ENCODE measurements at places on chromosomes 12 and 14.
A peak's percentile ranks its signal among the peaks of the same experiment; 100 is the strongest.

DNA sequence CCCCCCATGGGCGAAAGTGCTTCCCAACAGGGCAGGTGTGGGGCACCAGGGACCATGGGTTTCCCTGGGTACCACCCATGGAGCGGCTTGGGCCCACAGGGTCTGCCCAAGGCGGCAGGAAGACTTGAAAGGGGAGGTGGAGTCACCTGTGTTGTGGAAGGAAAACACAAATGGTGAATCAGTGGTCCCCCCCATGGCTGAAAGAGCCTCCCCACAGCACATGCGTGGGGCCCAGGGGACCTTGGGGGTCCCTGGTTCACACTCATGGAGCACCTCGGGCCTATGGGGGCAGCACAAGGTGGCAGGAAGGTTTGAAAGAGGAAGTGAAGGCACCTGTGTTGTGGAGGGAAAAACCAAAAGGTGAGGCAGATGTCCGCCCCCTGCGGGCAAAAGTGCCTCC is 581.9 kb downstream of the ALG10 start:
- peak; percentile 7 for DNase-seq

GRCh38 chr14:99234961-99235571 is 36.9 kb downstream of the BCL11B start:
- DNase-seq, result no peak

GRCh38 chr12:93857279-93857938 is 180.2 kb downstream of the CRADD start:
- no peak for DNase-seq

GRCh38 chr12:46267825-46268582 is 839 bp downstream of the SLC38A1 start:
- peak; percentile 38 for DNase-seq

DNA sequence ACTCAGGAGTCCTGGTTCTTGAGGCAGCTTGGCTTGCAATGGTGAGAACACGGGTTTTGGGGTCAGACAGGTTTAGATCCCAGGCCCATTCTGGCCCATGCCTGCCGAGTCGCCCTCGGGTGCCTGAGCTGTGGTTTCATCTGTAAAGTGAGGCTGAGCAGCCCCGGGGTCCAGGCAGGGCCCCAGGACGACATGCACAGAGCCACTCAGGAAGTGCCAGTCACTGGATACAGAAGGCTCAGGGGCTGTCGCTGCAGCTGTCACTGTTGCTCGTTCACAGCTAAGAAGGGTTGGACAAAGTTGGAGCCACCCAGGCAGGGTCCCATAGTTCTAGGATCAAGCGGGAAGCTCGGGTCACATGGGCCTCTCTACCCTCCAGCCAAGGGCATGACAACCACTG is 403.1 kb downstream of the BCL11B start:
- DNase-seq, result no peak

- no peak for DNase-seq
Observed at GRCh38 chr12:106080041-106080790, 58.5 kb downstream of the NUAK1 start.

DNA sequence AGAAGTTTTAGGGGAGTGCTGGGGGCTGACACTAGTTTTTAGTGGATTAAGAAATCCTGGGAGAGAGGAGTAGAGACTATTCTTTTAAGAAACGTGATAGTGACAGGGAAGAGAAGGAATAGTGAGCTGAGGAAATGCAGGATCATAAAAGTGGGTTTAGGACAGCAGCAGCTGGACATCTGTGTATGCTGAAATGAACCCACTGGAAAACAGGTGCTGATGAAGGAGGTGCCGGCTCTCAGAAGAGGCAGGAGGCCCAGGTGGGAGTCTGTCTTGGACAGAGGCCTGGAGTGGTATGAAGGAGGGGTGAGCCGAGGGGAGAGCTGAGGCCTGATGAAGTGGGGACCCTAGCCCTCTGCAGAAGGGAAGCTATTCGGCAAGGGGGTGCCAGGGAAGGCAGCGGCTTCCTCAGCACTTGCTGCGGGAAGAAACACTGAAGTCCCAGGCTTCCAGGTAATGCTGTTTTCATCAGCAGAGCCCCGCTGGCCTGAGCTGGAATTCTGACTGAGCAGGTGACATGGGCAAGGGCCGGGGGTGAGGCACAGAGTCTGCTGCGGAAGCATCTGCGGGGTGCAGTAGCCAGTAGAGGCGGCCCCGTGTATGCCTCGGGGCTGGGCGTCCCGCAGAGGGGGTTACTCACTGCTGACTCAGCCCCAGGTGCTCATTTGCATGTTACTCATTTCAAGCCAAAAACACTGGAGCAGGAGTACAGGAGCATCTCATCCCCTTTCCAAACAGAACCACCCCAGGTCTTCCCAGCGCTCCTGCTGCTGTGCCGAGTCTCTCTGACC is 89.7 kb downstream of the TMCC3 start:
- DNase-seq, result peak; percentile 59

GRCh38 chr12:82688035-82688501 is 1.4 kb downstream of the TMTC2 start:
- DNase-seq, result peak; percentile 27

DNA sequence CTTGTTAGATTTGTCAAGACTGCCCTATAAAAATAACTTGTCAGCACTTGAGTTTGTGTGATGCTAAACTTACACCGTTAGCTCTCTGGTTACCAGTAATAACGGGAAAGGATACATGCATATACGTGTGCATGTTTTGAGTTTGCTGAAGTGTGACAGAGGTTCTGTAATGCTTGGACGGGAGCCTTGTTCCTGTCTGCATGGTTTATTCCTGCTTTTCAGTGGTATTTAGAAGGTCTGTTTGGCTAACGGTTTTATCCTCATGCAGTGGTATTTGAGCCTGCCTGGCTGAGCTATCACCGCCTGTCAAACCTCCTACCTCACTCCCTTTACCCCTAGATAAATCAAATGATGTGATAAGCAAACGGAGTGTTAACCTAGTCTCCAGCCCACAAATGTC is 305.6 kb downstream of the GALC start:
- DNase-seq, result no peak

DNA sequence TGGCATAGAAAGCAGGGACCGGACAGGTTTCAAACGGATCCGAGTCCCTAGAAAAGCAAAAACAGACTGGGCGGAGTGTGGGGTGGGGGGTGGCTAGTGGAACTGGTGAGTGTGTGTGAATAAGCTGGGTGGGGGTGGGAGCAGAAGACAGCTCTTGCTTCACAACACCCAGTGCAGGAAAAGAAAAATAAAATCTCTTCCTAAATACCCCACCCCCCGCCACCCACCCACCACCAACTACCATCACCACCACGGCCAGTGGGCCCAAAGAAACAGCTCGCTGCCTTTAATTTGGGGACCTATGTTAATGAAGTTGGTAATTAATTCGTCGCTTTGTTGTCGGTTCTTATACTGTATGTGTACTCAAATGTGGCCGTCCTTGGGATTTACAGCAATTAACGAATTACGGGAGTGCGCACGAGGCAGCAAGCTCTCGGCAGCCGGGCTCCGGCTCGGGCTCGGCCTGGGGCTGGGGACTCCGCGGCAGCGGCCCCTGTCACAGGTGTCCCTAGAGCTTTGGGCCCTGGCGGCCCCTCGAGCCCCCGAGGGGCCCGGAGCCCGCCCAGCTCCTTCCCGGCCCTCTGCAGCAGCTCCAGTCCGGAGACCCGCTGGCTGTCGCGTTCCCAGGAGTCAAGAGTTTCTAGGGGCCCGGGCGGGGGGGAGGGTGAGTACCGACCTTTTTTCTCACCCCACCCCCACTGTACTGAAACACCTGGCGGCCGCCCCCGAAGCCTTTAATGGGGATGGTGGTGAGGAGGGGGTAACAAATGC is 1.5 kb upstream of the OTX2 start:
- no peak for DNase-seq

GRCh38 chr12:106953352-106954250 is 2.1 kb upstream of the TMEM263 start:
- no peak for DNase-seq

GRCh38 chr14:103633391-103633790 is 4.4 kb downstream of the KLC1 start:
- no peak for DNase-seq

GRCh38 chr12:9646794-9647781 is 22.4 kb upstream of the CLEC2D start:
- no peak for DNase-seq

All from GM13976 (cell line).